ENCODE measurements at places on chromosomes 6 and 20.

- DNase-seq: no peak
These were observed 296.9 kb downstream of the FOXC1 start for GRCh38 chr6:1906609-1907008.

- DNase-seq: no peak
These were observed 175.4 kb downstream of the UTRN start for GRCh38 chr6:144460327-144461095.

- no peak for DNase-seq
These were observed 30.9 kb downstream of the VEGFA start for GRCh38 chr6:43800746-43801494.

GRCh38 chr6:45587229-45588060 lies 209.7 kb upstream of the SUPT3H start:
- no peak for DNase-seq

GRCh38 chr20:42074944-42075343 lies 456.8 kb upstream of the CHD6 start:
- DNase-seq: no peak

DNA sequence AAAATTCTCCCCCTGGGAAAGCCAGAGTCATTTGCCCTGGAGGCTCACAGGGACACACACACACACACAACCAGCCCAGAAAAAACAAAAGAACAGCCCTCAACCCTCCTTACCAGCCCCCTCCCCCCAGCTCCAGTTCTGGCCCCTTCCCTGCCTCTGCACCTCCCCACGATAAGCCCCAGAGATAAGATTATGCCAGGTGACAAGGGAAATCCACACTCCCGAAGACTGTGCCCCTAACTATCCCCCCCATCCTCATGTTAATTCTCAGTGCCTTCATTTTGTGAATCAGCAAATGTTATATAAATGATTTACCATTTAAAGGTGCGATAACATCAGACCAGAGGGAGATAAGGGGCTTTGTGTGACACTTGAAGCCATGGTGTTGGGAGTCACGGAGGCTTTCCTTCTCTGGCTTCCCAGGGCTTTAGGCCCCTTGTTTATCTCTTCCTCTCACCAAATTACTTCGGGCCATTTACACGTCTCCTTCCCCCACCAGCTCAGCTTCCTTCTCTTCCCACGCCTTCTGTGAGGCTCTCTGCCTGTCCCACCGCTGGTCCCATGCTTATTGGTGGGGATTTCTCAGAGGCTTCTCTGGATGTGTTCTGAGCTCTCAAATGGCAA lies 12.5 kb upstream of the FOXC1 start:
- no peak for DNase-seq

- no peak for DNase-seq
These were observed 200.5 kb upstream of the HSF2 start for GRCh38 chr6:122198922-122199321.

GRCh38 chr6:111624401-111625098 lies 18.9 kb upstream of the TRAF3IP2 start:
- no peak for DNase-seq

DNA sequence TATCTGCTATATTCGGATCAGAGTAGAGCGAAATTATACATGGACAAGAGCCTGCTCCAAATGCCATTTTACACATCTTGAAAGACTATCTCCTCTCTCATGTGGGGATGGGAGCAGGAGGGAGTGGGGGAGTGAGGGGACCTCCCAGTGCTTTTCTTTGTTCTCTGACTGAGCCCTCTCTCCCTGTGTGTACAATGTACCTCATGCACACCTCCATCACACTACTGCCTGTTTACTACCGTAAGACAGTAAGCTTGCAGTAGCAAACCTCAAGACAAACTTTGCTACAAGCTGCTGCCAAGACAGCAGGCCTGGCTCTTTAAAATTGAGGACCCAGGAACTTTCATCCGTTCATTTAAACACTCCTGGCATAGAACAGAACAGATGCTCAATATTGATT lies 7.2 kb downstream of the NHSL1 start:
- DNase-seq: peak; percentile 52

DNA sequence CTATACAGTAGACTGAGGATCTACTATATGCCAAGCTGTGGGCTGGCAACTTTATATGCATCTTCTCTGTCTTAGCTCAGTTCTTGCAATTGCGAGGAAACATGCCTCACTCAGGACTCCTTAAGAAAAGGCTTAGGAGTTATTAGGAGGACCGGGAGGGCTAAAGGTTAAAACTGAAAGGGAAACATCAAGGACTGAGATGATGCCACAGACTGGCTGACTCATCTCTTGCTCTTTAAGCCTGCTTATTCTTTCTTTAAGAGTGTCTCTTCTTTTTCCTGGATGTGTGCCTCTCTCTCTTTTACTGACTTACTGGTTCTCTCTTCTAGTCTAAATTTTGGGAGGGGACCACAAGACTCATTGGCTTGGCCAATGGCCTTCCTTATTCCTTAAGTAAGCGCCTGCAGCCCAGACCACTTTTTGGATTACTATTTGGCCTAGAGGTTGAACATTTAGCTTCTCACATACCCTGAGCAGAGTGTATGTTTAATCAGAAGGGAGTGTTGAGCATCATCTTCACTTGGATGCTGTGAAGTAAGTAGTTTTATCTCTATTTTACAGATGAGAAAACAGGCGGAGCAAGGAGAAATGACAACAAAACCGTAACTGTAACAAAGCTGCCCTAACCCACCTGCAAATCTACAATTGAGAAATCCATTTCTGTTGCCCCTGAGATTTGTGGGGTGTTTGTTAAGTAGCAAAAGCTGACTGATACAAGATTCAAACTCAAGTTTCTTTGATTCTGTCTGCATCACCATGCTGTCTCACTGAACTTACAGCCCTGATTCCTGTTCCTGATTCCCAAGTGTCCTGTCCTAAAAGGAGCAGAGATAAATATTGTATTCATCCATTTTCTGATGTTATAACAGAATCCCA lies 7.2 kb upstream of the SDC4 start:
- no peak for DNase-seq

DNA sequence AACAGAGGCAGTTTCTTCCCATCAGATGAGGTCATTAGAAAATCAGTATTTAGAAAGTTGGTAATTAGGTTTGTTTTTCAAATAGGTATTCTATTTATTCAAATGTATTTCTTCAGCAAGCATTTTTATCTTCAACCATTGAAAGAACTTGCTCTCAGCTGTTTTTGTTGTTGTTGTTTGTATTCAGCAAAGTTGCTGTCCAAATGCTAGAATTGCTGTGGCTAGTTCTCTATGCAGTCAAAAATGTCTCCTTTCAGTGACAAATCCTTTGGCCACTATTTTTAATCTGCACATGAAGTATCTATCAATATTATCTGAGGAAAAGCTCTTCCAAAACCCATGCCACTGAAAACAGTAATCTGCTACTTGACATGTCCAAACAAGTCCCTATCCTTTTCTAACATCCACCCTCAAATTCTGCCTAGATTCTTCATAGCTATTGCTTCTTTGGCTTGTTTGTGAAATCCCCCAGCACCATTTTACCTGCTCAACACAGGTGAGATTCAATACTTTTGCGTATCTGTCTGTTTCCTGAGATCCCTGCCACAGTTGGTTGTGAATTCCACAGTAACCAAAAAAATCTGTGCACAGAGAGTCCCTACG lies 1005.4 kb downstream of the GRIK2 start:
- peak; percentile 14 for DNase-seq

DNA sequence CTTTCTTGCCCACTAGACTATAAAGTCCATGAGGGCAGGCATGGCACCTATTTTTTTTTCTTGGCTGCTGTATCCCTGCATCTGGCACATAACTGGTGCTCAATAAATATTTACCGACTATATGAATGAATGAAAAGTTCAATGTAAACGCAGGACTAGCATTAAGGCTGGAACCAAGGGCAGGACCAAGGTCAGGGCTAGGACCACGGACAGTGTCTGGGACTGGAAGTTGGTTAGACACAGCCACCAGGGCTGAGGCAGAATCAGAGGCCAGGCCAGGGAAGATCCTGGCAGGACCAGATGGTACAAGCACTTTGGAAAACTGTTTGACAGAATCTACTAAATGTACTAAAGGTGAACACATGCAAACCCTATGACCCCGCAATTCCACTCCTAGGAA lies 3.7 kb downstream of the TNXB start:
- no peak for DNase-seq

DNA sequence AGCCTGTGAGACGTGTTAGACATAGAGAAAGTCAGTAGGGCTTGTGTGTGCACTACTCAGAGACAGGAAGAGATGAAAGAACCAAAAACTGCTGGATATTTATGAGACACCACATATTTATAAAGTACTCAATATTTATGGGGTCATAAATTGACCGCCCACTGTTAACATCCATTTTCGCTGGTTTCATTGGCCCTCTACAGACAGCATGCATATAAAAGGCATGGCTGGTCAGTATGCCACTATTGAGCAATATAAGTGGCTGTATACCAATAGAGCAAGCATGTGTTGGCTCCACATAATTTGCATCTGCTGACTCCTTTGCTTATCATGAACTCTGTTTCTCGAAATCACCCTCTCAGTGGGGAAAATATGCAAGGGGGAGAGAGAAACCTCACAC lies 110.3 kb upstream of the BTN3A2 start:
- DNase-seq: no peak

GRCh38 chr20:31415653-31416052 lies 9.6 kb upstream of the DEFB121 start:
- no peak for DNase-seq

GRCh38 chr6:13629459-13630116 lies 14.5 kb downstream of the NOL7 start:
- no peak for DNase-seq

- no peak for DNase-seq
These were observed 7.3 kb upstream of the GPR63 start for GRCh38 chr6:96844530-96844929.

DNA sequence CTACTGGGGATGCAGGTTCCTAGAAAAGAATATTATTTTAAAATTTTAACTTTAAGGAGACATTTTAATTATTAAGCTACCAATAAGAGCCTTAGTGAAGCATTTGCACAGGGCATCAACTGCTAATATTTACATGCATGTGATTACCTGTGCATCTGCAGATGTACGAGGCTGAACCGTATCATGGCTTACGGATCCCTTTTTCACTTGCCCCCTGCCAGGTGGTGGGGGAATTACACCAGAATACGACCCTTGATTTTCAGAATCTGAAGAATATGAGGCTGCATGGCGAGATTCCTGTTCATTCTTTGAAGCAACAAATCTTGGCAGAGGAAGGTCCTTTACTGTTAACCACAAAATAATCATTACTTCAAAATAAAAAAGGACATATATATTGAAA lies 42.7 kb downstream of the REPS1 start:
- peak; percentile 24 for DNase-seq

- DNase-seq: no peak
These were observed 41.0 kb downstream of the TMEM242 start for GRCh38 chr6:157282284-157282683.

DNA sequence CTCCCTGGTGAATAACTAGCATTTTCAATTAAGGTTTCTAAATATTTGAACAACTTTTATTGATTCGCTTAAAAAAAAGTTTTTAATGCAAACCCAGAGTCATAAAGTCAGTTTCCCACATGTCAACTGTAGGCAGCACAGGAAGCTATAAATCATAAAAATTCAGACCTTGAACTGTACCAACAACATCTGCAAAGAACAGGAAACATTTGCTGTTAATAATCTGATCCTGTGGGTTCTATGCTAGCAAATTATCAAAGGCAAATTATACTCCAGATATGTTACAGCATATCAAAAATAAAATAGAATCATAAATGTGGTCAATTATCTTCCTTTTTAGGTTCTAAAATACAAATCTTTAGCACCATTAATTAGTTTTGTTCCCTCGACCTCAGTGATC lies 16.6 kb upstream of the MAP7 start:
- no peak for DNase-seq

- no peak for DNase-seq
These were observed 33.0 kb upstream of the KIAA1586 start for GRCh38 chr6:57013521-57013926.

DNA sequence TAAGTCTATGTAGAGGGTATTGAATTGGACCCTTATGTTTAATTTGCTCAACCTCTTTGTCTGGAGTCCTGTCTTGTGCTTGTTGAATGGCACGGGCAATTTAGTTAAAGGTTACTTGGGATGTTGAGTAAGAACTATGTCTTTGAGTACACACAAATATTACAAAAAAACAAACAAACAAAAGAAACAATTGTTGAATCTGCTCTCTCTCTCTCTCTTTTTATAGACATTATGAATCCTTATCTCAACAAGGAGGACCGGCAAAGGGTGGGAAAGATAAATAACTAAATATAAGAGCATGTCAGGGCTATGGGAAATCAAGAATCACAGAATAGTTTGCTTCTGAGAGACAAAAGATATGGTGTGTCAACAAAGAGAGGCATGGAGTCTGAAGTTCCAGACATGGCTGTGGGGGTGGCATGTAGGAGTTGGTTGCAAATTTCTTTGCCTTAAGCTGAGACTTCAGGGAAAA lies 608.6 kb downstream of the UTRN start:
- DNase-seq: no peak

- DNase-seq: no peak
These were observed 11.7 kb downstream of the SIM1 start for GRCh38 chr6:100452998-100453397.

DNA sequence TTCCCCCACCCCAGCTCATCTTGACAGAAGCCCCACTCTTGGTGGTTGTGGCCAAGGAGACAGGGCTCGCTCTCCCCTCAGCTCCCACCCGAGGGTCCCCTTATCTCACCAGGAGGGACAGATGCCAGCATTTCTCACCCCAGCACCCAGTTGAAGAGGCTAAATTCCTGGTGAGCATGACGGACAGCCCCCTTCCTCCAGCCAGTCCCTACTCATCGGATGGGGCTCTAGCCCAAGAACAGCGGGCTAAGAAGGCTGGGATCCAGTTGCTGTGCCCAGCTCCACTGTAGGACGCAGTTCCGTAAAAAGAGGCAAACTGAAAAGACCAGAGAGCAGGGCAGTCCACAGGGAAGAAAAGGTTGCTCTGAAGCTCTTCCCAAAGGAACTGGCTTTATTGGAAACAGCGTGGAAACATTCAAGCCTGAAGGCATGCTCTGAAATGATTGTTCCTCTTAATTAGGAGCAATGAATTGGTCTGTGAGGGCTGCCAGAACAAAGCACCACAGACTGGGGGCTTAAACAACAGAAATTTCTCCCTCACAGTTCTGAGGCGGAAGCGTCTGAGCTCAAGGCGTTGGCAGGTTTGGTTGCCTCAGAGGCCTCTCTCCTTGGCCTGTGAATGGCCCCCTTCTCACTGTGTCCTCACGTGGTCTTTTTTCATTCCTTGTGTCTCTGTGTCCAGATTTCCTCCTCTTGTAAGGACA lies 17.9 kb upstream of the KIF25 start:
- DNase-seq: no peak

GRCh38 chr6:21828704-21829103 lies 235.2 kb downstream of the SOX4 start:
- no peak for DNase-seq

GRCh38 chr6:83592770-83593394 lies 80.5 kb downstream of the PRSS35 start:
- peak; percentile 24 for DNase-seq

DNA sequence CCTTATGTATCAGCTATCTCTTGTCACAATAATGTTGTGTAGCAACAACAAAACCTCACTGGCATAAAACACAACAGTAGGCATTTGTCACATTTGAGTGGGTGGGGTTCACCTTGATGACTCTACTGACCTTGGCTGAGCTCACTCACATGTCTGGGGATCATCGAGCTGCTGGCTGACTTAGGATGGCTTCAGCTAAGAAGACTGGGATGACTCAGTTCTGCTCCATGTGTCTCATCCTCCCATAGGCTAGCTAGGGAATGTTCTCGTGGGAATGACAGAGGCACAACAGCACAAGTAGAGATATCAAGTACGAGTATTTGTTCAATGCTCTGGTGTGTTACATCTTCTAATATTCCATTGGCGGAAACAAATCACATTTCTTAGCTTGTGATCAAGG lies 167.9 kb downstream of the PLCB1 start:
- DNase-seq: no peak

All from NCI-H2171 treated with DMSO at 0.1 percent for 48 hours (cell line).